Small intestine (tissue), 16 donors: ENCODE measurements at places on chromosomes 12 and 14.

- no peak for DNase-seq
These were observed 35.0 kb downstream of the FLRT2 start for GRCh38 chr14:85564841-85565527.

DNA sequence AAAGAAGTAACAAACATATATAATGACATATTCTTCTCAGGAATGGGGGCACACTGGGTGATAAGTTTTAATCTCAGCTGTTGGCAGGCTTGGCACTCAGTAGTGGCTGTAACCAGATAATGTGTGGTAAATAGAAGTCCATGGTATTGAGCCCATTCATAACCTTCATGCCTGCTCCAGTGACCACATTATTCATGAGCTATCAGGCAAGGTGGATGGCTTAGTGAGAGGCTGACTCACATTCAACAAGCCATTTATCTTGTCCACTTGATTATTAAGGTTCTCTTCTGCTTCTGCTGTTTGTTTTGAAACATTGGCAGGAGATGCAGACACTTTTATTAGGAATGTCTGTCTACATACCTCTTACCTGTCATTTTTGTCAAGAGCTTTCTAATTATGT, 950.4 kb upstream of the LRFN5 start:
- no peak for DNase-seq

GRCh38 chr14:96515731-96516130, 13.5 kb downstream of the PAPOLA start:
- DNase-seq, result no peak

- DNase-seq, result no peak
These were observed 126.9 kb upstream of the RAP1B start for GRCh38 chr12:68483592-68484383.

DNA sequence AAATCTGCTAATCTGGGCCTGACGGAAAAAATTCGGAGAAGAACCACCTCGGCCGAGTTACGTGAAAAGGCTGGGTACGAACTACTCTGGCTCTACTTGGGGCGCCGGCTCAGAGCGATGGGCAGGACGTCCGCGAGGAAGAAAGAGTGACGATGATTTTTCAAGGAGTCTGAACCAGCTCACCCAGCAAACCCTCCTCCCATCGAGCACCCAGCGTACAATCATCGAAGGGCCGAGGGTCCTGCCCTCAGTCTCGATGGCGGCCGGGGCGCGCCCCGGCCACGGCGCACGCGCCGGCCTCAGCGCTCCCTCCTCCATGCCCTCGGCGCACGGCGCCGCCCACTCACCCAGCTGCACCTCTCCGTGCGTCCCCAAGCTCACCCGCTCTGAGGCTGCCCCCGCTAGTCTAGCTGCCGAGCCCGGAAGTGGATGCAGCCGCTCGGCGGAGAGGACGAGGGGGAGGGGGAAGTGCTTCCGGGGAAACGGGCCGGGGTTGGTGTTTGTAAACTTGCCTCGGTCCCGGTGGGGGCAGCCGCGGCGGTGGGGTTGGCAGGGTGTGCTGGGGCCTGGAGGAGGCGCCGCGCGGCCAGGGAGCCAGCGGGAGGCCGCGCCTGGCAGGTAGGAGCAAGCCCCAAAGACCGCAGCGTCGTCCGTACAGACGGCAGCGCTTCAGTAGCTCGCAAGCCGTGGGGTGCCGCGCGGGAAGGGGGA, at the start of the genes CSAD and ZNF740:
Gene CSAD, minus strand, starts transcription at position 706 of the 711 bp plus-strand sequence. CDS start 7,455 bp downstream, outside the sequence.
Gene ZNF740, plus strand, starts transcription at position 503 of the 711 bp plus-strand sequence. CDS start 1,262 bp downstream, outside the sequence.
- DNase-seq, result peak; percentile 97

GRCh38 chr12:20421421-20421820, 53.1 kb downstream of the PDE3A start:
- peak; percentile 88 for DNase-seq

DNA sequence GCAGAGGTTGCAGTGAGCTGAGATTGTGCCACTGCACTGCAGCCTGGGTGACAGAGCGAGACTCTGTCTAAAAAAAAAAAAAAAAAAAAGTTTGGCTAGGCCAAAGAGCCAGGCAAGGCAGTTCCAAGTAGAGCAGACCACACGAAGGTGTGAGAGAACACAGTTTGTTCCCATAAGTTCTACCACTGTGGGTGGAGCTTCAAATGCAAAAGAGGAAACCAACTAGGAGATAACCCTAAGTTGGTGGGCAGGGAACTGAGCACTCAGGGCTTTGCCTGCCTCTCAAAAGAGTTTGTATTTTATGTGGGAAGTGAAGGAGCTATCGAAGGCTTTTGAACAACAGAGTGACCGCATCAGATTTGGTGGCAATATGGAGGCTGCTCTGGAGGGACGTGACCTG, 15.1 kb downstream of the SOCS2 start:
- DNase-seq, result no peak

DNA sequence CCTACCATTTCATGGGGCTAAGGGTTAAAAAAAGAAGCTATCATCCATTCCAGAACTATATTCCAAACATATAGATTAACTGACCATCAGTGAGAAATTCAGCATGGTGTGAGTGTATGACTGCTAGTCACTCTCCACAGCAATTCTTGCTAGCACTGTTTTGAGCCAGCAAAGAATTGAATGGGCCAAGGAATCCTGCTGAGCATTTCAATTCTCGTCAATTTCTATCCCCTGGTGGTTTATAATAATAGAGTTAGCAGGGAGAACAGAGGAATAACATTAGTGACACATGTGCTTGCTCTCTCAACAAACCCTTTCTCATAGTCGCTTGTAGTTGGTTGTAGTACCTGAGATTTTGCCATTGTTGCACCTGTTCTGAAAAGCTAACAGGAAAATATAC, 7.2 kb downstream of the MBIP start:
- no peak for DNase-seq

- no peak for DNase-seq
These were observed 38.1 kb downstream of the CCDC88C start for GRCh38 chr14:91379579-91379932.

GRCh38 chr12:119692410-119692809, 24.5 kb downstream of the PRKAB1 start:
- no peak for DNase-seq

- no peak for DNase-seq
These were observed 414.8 kb downstream of the SLC6A15 start for GRCh38 chr12:84497819-84498218.

GRCh38 chr12:115975411-115975810, 302.1 kb downstream of the MED13L start:
- no peak for DNase-seq
